Epithelial cell of prostate (primary cell): ENCODE measurements at places on chromosomes 13 and 19.

- DNase-seq = no peak
These were observed 13.1 kb upstream of the FOXO1 start for GRCh38 chr13:40679480-40679985.

DNA sequence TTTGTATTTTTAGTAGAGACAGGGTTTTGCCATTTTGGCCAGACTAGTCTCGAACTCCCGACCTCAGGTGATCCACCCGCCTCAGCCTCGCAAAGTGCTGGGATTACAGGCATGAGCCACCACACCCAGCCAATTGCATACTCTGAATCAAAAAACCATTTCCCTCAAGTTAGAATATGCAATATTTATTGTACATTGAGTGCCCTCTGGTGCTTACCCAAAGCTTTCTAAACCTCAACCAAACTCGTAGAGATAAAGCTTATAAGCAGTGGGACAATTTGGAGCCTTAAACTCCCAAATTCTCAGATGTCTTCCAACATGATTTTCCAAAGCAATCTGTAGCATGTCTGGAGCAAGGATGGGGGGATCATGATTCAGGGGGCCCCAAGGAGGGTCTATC lies 22.4 kb downstream of the RFXAP start:
- DNase-seq = no peak

DNA sequence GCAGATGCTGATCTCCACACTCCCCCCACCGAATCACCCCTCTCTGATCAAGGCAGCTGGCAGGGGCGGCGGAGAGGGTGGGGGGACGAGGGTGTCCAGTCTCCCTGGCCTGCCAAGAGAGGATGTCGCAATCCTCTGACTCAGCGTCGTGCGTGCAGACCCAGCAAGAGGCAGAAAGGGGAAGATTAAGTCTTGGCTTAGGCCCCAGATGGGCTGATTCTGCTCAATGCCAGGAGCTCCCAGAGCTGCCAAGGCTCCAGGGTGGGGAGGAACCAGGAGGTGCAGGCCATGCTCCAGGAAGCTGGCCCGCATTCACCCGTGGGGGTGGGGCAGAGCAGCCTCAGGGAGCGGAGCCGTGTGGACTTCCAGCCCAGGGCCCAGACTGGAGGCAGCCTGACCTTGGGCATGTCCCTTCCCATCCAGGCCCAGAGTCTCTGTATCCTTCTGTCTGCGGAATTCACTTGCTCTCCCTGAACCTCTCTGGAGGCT lies 6.6 kb upstream of the BCL3 start:
- peak; percentile 99 for DNase-seq

- DNase-seq = peak; percentile 44
These were observed 10.7 kb downstream of the ELF1 start for GRCh38 chr13:41008349-41008980.

DNA sequence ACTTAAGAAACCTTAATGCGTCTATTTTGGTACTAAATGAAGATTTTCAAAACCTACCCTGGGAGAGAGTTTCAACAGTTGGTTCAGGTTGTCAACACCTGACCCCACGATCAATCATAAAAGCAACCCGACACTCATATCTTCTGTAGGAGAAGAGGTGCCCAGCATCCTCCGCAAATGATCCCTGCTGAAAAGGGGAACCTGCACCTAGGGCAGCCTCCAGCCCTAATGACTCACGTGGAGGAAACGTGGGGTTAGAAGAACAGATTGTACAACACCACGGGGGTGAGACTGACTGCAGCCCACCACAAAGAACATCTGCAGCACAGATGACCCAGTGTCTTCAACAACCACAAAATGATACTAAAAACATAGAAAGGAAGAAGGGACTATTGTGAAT lies 116.3 kb downstream of the RAB20 start:
- no peak for DNase-seq

- DNase-seq = no peak
These were observed 34.2 kb upstream of the CEBPG start for GRCh38 chr19:33339016-33339984.

DNA sequence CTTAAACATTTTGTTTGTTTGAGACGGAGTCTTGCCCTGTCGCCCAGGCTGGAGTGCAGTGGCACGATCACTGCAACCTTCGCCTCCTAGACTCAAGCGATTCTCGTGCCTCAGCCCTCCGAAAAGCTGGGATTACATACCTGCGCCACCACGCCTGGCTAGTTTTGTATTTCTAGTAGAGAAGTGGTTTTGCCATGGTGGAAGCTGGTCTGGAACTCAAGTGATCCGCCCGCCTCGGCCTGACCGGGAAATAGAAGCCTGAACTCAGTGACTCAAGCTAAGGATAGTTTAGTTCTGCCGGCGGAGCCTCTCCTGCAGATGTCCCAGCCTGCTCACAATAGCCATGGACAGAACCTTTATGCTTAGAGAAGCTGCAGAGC lies 53.0 kb upstream of the ZNF254 start:
- peak; percentile 20 for DNase-seq

DNA sequence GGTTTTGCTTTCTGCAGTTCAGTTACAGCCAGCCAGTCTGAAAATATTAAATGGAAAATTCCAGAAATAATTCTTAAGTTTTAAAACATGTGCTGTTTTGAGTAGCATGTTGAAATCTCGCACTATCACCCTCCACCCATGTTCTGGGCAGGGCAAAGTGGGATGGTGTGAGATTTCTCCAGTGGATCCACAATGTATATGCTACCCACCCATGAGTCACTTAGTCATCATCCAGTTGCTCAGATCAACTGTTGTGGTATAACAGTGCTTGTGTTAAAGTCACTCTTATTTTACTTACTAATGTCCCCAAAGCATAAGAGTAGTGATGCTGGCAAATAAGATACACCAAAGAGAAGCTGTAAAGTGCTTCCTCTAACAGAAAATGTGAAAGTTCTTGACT lies 56.4 kb downstream of the CYSLTR2 start:
- DNase-seq = no peak

- peak; percentile 97 for DNase-seq
These were observed 108.8 kb downstream of the NDFIP2 start for GRCh38 chr13:79589603-79590393.

DNA sequence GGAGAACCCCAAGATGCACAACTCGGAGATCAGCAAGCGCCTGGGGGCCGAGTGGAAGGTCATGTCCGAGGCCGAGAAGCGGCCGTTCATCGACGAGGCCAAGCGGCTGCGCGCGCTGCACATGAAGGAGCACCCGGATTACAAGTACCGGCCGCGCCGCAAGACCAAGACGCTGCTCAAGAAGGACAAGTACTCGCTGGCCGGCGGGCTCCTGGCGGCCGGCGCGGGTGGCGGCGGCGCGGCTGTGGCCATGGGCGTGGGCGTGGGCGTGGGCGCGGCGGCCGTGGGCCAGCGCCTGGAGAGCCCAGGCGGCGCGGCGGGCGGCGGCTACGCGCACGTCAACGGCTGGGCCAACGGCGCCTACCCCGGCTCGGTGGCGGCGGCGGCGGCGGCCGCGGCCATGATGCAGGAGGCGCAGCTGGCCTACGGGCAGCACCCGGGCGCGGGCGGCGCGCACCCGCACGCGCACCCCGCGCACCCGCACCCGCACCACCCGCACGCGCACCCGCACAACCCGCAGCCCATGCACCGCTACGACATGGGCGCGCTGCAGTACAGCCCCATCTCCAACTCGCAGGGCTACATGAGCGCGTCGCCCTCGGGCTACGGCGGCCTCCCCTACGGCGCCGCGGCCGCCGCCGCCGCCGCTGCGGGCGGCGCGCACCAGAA lies 1.1 kb downstream of the SOX1 start:
- no peak for DNase-seq

- DNase-seq = peak; percentile 88
These were observed at the start of gene ZNF112 for GRCh38 chr19:44356383-44357111. Gene ZNF112 (minus strand): TSS chr19:44356680. CDS start chr19:44340539, 16,141 bp downstream.

GRCh38 chr19:16951529-16951928 lies 62.7 kb downstream of the F2RL3 start:
- peak; percentile 41 for DNase-seq

GRCh38 chr19:45790942-45791341 lies 1.7 kb downstream of the DMWD start:
- DNase-seq = no peak

- no peak for DNase-seq
These were observed 38.9 kb downstream of the TMED1 start for GRCh38 chr19:10797078-10797477.

- DNase-seq = no peak
These were observed 289.2 kb upstream of the KLF12 start for GRCh38 chr13:74423434-74423833.

DNA sequence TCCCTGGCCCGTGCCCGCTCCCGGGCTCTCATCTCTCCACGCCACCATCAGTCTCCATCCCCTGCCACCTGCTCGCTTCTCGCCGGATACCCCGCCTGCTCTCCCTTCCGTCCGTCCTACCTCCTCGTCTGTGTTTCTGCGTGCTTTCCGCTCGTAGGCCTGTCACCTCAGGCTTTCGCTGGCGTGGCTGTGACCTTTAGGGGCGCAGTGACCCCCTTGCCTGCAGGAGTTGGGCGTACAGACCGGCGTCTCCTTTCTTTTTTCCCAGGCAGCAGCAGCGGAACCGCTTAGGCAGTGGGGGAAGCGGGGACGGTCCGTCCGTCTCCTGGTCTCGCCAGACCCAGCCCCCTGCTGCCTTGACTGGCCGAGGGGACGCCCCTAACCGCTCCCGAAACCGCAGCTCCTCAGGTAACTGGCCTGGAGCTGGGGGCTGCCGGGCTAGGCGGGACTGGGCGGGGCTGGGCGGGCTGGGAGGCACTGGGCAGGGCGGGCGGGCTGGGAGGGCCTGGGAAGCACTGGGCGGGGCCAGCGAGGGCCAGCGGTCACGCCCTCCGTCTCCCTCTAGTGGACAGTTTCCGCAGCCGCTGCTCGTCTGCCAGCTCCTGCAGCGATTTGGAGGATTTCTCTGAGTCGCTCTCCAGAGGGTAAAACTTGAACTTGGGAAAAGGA lies 6.3 kb downstream of the PGLYRP1 start:
- DNase-seq = no peak

DNA sequence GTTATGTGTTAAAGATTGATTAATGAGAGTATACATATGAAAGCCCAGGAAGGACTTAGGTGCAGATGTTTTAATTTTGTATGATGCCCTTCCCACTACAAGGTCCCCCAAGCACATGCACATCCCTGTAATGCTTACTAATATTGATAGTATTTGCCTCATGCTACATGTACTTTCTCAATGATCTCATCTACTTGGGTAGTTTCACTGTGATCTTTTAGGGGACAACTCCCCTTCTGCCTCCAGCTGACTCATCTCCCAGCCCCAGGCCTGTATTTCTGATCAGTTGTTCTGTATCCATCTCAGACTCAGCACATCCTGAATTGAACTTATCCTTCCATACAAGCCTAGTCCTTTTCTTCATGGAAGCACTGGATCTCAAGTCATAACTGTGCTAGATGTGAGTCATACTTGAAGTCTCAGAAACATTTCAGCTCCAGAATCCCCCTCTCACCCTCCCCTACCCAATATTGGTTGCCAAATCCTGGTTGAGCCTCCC lies 49.4 kb upstream of the INTS6 start:
- peak; percentile 56 for DNase-seq

GRCh38 chr13:65677906-65678305 lies 1552.2 kb downstream of the PCDH9 start:
- no peak for DNase-seq

GRCh38 chr13:73698859-73699258 lies 435.3 kb downstream of the KLF12 start:
- no peak for DNase-seq

- DNase-seq = peak; percentile 57
These were observed 552 bp upstream of the GRWD1 start for GRCh38 chr19:48445256-48445605.

DNA sequence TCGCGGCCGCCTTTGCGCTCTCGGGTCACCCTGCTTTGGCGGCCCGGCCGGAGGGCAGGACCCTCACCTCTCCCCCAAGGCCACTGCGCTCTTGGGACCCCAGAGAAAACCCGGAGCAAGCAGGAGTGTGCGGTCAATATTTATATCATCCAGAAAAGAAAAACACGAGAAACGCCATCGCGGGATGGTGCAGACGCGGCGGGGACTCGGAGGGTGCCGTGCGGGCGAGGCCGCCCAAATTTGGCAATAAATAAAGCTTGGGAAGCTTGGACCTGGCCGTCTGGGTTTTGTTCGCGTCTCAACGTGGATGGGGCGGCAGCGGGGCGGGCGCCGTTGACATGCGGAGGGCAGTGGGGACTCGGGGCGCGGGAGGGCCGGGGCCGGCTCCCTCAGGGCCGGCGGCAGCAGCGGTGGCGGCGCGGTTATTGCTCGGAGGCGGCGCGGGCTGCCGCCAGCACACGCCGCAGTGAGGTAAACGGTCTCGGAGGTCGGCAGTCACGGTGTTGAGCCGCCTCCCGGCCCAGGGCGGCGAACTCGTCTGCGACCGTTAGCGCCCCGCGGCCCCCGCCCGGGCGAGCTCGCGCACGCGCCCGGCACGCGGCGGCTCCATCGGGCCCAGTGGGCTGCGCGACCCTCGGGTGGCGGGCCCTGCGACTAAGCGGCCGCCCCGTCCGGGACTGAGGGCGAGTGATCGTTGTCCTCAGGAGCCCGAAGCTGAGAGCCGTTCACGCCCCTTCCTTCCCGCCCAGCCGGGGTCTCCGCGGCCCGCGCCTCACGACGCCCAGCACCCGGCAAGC lies 9.4 kb downstream of the CBARP start:
- no peak for DNase-seq

- no peak for DNase-seq
These were observed 396 bp downstream of the RTN2 start for GRCh38 chr19:45496349-45496953.

GRCh38 chr13:35617420-35617819 lies 140.9 kb upstream of the MAB21L1 start:
- DNase-seq = no peak

DNA sequence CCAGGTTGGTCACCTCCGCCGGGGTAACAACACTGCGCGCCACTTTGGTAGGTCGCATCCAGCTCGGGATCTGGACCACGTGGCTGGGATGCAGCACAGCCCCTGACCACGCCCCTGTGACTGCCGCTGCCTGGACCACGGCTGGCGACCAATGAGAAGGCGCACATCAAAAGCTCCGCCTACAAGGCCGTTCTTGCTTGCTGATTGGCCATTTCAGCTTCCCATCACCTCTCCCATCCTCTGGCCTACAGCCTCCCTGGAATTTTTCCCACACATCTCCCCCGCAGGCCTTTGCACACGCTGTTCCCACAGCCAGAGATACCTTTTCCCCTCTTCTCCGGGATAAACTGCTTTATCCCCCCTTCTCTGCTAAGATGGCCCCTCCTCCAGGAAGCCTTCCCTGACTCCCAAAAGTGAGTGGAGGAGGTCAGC lies 12.5 kb upstream of the MAP1S start:
- DNase-seq = no peak

GRCh38 chr19:46408664-46409039 lies 4.7 kb downstream of the CCDC8 start:
- DNase-seq = no peak

DNA sequence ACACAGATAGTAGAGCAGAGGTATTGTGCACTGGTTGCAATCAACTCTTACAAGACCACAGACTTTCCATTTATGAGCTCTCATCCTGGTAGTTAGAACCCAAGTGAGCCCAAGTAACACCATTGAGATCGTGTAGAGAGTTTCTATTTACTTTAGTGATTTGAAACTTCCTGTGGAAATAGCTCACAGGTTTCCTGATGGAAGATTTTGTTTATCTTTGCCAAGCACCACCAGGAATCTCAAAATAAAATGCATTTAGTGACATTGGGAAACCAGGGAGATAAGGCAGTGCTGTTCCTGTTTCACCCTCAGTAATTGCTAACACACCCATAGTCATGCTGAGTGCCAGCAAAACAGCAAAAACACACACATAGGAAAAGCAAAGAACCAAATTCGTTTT lies 102.5 kb downstream of the FLT1 start:
- DNase-seq = no peak

- DNase-seq = no peak
These were observed 14.7 kb upstream of the HMGB1 start for GRCh38 chr13:30480292-30480950.

- DNase-seq = no peak
These were observed 5.5 kb upstream of the WTIP start for GRCh38 chr19:34475975-34476594.

GRCh38 chr13:44756276-44756810 lies 180.2 kb upstream of the TSC22D1 start:
- no peak for DNase-seq
